Activated effector memory CD4-positive, alpha-beta T cell treated with anti-CD3 and anti-CD28 coated beads, Interleukin-2, amount 50 U/mL, for 16 hours (primary cell): ENCODE measurements at places on chromosomes 16 and 17.
A peak's percentile ranks its signal among the peaks of the same experiment; 100 is the strongest.

DNA sequence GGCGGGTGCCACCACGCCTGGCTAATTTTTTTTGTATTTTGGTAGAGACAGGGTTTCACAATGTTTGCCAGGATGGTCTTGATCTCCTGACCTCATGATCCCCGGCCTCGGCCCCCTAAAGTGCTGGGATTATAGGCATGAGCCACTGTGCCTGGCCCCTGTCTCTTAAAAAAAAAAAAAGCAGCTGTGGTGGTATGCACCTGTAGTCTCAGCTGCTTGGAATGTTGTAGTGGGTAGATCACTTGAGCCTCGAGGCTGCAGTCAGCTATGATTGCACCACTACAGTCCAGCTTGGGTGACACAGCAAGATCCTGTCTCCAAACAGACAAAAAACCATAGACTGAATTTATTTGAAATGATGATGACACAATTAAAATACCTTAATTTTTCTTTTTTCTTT is 24.3 kb downstream of the CDK12 start:
- DNase-seq: peak; percentile 44

DNA sequence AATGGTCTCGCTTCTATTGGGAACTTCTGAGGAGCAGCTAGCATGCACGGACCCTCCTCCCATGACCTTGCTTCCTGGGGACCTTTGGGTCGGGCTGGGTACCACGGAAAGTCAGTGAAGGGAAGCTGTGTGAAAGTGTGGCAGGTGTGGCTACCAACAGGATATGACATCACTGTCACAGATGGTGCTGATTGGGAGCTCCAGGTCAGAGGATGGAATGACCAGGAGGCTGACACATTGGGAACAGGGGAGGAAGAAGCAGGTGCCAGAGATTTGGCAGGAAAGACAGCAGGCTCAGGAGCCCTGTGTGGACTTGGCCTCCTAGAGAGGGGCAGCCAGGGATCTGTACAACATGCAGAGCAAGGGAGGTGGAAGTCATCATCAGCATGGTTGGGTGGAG is 34.0 kb downstream of the CPNE2 start:
- DNase-seq: no peak

- DNase-seq: peak; percentile 30
Observed at GRCh38 chr16:27811881-27812280, 251.6 kb downstream of the GSG1L start.

DNA sequence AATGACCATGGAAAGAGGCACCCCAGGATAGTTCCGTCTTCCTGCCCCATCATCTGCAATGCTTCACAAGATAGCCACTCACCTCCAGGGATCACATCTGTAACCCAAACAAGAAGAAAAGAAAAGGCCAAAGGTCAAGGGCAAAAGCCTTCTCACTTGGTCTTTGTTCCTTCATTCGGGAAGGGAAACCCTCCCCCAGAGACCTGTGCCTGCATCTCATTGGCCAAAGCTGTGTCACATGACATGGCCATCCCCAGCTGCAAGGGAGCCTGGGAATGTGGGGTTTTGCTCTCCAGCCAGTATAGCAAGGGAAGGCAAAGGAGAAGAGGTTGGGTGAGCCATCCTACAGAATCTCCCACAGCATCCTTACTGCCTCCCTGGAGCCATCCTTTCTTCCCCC is 47.9 kb downstream of the NOL11 start:
- DNase-seq: peak; percentile 10

DNA sequence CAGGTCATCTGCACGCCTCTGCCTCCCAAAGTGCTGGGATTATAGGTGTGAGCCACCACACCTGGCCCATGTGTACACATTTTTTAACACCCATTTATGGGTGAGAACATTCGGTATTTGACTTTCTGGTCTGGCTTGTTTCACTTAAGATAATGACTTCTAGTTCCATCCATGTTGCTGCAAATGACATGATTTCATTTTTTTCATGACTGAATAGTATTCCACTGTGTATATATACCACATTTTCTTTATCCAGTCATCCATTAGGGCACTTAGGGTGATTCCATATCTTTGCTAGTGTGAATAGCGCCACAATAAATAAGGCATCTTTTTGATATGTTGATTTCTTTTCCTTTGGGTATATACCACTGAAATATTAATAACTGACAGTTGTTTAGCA is 5.6 kb downstream of the ALOX12B start:
- no peak for DNase-seq

GRCh38 chr16:87959391-87959990 is 8.3 kb downstream of the BANP start:
- DNase-seq: no peak

DNA sequence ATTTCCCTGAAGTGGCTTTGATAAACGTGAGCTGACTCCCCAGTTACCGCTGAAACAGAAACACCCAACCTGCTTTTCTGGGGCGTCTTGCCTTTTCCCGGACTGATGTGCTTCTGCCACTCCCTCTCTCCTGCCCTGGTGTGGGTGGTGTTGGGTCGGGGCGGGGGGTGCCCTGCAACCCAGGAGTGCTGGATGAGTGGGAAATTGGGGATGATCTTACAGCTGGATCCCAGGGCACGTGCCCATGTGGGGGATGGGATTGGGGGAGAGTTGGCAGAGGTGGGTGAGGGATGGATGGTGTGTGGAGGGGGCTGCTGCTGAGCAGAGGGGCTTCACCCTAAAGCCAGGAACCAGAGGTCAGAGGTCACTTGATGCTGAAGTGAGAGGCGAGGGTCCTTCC is 28.5 kb downstream of the PGS1 start:
- no peak for DNase-seq

GRCh38 chr17:77382356-77382911 is 241.7 kb downstream of the SEC14L1 start:
- DNase-seq: peak; percentile 73

- DNase-seq: no peak
Observed at GRCh38 chr17:70344386-70345060, 175.2 kb downstream of the KCNJ2 start.

DNA sequence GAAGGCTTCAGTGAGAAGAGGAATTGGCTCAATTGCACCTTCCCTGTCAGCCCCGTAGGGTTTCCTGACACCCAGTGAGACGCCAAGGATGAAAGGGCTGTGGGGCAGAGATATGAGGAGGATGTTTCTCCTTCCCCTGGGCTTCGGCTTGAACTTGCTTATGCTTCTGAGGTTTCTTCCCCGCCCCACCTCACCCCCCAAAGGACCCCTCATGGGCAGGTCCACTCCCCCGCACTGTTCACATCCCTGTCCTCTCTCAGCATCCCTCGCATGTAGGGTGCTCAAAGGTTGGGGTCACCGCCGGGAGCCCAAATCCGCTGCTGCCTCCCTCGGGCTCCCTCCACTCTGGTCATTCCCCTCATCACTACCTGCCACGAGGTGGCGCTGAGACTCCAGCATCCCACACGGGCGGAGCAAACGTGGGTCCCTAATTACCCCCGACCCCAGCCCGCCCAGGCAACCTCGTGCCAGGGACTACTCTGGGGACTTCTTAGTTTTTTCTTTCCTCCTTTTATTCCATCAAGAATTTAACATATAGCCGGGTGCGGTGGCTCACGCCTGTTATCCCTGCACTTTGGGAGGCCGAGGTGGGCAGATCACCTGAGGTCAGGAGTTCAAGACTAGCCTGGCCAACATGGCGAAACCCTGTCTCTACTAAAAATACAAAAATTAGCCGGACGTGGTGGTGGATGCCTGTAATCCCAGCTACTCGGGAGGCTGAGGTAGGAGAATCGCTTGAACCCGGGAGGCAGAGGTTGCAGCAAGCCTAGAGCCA is 3.3 kb upstream of the TRARG1 start:
- peak; percentile 90 for DNase-seq

GRCh38 chr17:60065867-60066266 is 12.9 kb downstream of the HEATR6 start:
- DNase-seq: no peak

DNA sequence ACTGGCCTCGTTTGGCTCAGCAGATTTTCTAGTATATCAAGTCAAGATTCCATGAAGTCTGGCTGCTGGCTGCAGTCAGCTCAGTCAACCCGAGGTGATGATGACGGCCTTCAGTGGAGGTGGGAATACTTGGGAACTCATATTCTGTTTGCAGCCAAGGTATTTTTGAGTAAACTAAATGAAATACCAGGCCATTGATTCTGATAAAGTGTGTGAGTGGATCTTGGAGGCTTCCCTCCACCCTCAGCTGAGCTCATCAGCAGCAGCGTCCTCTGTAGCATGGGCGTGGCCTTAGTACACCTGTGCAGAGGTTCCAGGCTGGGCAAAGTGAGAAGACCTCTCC is 22.0 kb upstream of the TACO1 start:
- DNase-seq: no peak

DNA sequence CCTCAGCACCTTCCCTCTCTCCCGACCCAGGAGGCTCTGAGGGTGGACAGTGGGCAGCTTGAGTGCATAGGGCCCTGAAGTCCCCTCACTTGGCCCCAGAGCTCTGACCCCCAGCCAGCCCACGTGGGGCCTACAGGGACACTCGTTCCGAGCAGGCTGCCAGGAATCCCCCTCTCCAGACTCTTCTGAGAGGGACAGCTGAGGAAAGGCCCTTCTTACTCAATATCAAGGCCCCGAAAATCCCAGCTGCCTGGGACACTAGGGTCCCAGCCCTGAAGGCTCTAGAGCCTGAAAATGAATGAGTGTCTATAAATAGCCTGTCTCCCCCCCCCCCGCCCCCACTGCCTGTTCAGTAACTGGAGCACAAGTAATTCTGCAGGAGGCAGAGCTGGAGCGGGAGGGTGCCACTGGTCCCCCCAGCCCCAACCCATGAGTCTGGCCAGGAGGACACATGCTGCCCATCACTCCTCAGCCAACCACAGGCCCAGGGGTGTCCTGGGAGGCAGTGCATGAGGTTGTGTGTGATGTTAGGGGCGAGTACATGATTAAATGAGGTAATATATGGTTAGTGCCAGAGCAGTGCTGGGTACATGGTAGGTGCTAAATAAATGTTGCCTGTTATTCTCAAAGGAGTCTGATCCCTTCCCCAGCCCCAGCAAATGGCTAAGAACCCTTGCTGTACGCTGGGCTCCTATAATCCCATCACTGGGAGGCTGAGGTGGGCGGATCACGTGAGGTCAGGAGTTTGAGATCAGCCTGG is 11.6 kb downstream of the ADAM11 start:
- DNase-seq: no peak

DNA sequence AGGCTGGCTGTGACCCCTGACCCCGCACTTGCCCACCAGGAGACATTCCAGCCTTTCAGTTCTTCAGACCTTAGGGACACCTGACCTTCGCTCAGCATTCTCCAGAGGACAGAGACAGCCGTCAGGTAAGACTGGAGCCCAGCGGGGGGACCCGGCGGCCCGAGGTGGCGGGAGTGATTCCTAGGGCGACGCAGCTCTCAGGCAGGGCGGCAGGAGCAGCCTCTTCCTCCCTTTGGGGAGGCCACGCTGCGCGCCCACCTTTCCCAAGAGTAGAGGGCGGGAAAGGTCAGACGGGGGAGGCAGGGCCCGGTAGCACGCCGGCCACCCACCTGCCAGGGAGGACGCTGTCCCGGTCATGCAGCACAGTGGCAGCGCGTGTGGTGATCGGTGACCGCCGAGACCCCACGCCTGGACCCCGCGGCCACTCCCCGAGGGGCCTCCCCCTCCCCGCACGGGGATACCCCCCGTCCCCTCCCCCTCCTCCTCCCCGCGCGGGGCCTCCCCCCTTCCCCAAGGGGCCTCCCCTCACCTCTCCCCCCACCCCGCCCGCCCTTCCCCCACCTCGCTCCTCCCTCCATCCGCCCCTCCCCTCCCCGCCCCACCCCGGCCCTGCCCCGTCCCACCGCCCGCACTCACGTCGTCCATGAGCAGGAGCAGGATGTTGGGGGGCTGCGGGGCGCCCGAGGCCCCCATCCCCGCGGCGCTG is 472 bp downstream of the GALNS start:
- peak; percentile 69 for DNase-seq

- peak; percentile 66 for DNase-seq
Observed at GRCh38 chr17:8326511-8327302, 12.9 kb upstream of the ODF4 start.

DNA sequence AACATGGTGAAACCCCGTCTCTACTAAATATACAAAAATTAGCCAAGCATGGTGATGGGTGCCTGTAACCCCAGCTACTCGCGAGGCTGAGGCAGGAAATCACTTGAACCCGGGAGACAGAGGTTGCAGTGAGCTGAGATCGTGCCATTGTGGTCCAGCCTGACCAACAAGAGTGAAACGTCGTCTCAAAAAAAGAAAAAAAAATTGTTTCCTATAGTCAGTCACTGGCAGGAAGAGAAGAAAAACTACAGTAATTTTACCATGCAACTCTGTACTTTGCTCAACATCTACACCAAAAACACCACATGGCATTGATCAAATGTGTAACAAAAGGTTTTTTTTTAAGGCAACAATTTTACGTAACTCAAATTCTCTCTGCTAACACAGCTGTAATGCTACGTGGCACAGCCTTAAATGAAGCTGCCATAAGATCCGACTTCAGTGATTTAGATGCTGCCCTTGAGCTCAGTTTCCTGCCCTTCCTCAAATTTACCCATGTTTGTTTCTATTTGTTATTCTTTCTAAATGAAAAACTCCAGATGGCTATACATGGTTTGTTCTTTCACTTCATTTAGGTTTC is 40.2 kb downstream of the CNOT1 start:
- DNase-seq: no peak

GRCh38 chr16:81005610-81006161 is 999 bp downstream of the CMC2 start:
- DNase-seq: no peak

DNA sequence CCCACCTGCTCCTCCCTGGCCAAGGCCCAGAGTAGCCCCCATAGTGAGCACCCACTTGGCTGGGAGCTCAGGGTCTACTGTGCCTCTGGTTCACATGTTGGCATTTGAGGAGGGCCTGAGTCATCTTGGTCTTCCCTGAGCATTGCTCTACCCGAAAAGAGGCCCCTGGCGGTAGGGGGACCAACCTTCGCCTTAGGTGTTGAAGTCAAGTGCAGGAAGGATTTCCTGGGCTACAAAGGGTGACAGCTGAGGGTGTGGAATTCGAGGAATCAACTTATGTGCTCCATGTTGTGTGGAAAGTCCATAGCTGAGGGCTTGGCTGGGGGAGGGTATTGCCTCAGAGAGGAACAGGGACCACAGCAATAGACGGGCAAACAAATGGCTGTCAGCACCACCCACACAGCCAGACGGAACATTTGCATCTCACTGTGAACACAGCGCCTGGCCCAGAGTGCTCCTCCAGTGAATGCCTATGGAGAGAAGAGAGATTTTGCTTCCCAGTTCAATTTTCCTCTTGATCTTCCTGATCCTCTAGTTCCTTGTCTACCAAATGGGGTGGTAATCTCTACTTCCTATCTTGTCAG is 35.6 kb upstream of the NGFR start:
- DNase-seq: no peak

GRCh38 chr17:77499699-77500435 is 359.1 kb downstream of the SEC14L1 start:
- peak; percentile 51 for DNase-seq

DNA sequence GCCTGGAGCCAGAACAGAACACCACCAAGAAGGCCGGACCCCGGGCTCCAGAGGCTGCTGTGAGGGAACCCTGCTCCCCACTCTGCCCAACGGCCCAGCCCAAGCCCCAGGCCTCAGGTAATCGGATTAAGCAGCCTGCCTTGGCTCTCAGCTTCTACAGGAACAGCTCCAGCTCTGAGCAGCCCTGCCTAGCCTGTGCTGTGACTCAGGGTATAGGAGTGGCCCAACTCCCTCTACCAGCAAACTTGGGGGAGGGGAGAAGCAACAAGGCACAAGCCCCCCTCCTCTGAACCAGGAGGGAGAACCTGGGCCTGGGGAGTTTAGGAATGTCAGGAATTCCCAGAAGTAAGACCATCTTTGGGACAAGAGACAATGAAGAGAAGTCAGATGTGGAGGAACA is 849 bp upstream of the SOX15 start:
- DNase-seq: no peak

GRCh38 chr17:1343554-1343953 is 56.5 kb downstream of the YWHAE start:
- no peak for DNase-seq

GRCh38 chr17:43591779-43592562 is 45.8 kb upstream of the ETV4 start:
- DNase-seq: no peak
